GM12891 (cell line): ENCODE measurements at places on chromosomes 16 and 17.

GRCh38 chr17:1733759-1734158 lies 8.9 kb upstream of the SERPINF2 start:
- no peak for DNase-seq

DNA sequence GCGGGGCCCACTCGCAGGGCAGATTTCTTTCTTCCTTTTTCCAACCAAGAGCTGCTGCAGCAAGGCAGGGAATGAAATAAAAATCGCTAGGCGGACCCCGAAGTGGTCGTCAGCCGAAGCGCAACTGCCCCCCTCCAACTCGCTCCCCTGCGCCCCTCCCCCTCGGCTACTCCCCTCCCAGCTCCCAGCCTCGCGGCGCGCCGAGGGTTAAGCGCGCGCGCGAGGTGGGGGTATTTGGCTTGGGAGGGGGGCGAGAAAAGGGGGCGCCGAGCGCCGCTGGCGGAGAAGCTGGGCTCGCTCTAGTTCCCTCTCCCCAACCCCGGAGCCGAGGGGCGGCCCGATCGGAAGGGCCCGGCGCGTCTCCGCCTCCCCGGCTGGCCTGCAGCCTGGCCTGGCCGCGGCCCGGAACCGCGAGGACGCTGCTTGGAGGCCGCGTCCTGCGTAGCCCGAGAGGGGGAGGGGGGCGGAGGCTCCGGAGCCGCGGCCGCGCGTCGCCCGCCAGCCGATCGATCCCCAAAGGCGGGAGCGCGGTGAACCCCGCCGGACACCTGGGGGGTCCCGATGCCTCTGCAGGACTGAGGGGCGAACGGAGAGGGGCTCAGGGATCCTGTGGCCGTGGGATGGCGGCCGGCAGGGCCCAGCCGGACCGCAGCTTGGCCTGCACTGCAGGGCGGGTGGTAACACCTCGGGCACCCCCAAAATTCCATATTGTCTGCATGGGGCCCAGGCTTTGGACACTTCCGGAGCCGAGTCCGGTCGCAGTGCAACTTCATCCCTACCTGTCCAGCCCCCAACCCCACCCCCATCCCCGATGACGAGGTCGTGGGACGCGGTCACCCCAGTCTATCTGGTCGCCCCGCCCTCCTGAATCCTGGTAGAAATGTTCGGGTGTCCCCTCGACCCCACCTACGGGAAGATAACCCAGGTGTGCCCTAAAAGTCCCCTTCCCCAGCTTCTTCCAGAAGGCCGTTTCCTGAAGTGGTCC lies 4.9 kb upstream of the CBX4 start:
- no peak for DNase-seq

- no peak for DNase-seq
These were observed 27.9 kb upstream of the DBNDD1 start for GRCh38 chr16:90046971-90047713.

GRCh38 chr16:64878940-64879339 lies 242.9 kb downstream of the CDH11 start:
- no peak for DNase-seq

DNA sequence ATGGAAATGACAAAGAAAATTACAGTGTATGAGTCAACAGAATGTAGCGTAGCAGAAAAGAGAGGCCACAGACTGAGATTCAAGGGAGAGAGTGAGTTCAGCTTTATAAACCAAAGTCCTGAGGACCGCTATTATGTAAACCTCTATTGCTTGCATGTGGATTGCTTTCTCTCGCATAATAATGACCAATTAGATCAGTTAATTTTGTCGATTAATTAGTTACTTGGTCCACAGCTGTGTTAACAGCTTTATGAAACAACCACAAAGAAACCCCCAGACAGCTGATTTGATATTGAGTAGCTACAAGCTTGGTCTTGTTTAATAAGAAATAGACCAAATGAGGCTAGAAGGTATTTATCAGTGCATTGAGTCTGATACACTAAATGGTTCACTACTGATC lies 291.8 kb upstream of the ERCC4 start:
- DNase-seq = no peak

DNA sequence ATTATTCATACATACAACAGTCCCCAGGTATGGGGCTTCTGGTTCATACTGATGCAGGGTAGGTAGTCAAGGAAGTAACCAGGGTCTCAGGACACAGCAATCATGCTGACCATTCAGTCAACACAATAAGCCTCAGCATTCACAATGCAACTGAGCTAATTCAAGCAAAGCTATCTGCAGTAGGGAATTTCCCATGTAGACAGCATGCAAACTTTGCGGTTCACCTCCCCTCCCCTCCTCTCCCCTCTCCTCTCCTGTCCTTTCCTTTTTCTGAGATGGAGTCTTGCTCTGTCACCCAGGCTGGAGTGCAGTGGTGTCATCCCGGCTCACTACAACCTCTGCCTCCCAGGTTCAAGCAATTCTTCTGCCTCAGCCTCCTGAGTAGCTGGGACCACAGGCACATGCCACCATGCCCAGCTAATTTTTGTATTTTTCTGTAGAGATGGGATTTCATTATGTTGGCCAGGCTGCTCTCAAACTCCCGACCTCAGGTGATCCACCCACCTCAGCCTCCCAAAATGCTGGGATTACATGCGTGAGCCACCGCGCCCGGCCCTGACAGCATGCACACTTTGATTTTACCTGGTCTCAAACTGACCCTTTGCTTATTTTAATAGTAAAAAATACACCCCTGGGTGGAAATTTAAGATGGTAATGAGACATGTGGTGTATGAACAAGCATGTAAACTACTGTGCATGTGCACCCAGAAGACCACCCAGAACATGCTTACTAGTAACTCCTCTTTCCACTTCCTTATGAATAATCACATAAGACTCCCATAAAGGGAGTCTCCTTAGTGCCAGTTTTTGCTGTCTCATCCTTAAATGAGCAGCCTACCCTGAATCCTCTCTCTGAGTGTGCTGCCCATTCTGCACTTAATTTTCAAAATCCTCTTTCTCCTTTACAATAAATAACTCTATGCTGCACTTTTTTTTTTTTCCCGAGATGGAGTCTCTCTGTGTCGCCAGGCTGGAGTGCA lies 9.3 kb upstream of the RNF135 start:
- no peak for DNase-seq

- no peak for DNase-seq
These were observed 14.3 kb upstream of the NAT9 start for GRCh38 chr17:74790161-74791058.

DNA sequence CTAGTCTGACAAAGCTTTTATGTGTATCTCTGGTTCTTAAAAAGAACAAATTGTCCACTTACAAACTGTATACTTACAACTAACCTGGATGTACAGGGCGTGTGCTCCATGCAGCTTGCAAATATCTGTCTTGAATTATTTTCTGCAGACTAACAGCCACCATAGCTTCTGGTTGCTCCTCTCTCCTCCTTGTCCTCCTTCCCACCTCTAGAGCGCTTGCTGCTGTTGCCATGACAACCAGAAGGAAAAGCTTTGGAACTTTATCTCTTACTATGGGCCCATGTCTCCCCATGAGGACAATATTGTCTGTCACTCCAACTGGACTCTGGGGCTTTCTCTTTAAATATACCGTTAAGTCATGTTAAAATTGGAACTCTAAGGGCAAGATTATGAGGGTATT lies 71.5 kb upstream of the DHX40 start:
- DNase-seq = no peak

- peak; percentile 78 for DNase-seq
These were observed 67.8 kb downstream of the C16orf78 start for GRCh38 chr16:49441366-49441780.

DNA sequence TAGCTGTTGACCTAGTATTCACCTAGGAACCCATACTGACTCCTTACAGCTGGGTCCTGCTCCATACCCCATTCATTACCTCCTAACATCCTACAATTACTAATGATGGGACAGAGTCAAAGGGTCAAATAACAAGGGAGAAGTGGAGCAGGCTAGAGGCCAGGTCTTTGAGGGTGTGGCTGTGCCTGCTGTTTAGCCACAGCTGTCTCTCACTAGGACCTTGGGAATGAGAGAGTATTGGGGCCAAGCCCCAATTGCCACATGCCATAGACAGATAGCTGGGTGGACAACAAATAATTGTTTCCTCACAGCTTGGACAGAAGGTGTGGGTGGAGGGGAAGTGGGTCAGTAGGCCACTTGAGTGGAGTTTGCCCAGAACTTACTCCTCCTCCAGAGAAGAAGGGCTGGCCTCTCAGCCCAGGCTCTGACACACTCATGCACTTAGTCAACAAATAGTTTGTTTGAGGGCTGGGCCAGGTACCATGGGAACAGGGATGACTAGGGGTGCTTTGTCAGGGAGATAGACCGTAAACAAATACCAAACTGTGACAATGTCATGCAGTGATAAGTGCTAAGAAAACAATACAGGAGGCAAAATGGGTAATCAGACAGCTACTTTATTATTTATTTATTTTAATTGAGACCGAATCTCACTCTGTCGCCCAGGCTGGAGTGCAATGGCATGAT lies 10.2 kb upstream of the CENPT start:
- DNase-seq = no peak

GRCh38 chr16:90009172-90009899 lies 9.9 kb downstream of the DBNDD1 start:
- DNase-seq = no peak

GRCh38 chr17:67546578-67547527 lies 169.8 kb downstream of the PITPNC1 start:
- DNase-seq = peak; percentile 57

- no peak for DNase-seq
These were observed 39.4 kb upstream of the CHMP6 start for GRCh38 chr17:80952291-80952690.

GRCh38 chr16:84407588-84408313 lies 39.4 kb downstream of the ATP2C2 start:
- no peak for DNase-seq

DNA sequence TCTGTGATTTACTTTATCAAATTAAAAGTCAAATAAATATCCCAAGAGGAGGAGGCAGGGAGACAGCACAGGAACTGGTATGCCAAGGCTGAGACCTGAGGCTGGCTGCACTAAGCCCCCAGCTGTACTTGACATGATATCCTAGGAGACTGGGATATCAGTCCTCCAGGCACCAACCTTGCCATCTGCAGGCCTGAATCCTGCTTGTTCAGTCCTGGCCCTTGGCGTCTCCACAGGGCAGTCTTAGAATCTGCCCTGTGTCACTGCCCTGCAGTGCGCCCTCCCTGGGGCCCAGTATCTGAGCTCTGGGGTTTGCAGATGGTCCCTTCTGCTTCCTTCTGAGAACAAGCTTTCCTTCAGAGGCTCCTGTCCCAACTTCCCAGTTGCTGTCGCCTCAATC lies 75.9 kb downstream of the HS3ST3A1 start:
- DNase-seq = no peak

DNA sequence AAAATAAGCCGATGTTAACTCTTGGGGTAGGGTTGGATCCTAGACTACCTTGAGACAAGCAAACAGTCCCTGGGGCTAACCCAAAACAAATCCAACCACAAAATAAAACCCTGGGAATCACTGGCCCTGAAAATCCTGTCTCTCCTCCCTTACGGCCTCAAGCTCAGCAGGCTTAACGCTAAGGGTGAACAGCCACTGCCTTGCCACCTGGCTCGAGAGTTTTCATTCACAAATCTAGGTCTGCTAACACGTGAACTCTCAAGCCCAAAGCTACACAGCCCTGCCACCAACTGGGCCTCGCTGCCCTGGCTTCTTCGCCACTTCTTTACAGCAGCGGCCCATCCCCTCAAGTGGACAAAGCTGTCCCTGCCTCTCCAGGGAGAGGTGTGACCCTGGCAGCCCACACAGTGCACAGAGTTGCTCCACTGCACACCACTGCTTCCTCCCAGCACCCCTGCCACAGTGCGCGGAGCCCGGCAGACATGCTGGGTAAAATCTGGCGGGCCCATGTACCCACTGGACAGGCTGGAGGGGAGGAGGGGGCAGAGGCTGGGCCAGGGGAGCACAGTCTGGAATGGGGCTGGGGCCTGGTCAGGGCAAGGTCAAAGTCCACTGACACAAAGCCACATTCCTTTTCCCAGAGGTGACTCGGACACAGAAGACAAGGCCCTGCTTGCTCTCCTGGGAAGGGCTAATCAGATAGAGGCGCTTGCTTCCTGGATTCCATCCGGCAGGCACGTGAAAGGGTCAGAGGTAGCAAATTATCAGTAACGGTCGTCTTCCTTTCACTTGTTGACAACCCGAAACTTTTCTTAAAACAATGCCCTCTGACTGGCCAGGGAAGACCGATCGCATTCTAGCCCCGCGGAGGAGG lies 996 bp downstream of the PCYT2 start:
- no peak for DNase-seq

DNA sequence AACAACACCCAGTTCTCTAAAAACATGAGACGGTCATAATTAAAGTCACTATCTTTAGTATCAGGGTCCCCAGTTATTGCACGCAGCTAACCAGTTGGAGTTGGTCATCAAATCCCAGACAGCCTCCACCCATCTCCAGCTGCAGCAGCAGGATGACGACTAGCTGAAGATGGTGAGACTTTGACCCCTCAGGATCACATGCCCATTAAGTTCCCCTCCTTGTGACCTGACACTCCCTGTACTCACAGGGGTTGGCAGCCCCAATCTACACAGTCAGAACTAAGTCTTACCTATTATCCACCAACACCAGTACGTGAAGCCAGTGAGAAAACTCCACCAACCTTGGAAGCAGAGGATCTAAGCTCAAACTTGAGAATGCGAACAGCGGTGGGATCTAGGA lies 37.7 kb upstream of the IRX5 start:
- DNase-seq = no peak

DNA sequence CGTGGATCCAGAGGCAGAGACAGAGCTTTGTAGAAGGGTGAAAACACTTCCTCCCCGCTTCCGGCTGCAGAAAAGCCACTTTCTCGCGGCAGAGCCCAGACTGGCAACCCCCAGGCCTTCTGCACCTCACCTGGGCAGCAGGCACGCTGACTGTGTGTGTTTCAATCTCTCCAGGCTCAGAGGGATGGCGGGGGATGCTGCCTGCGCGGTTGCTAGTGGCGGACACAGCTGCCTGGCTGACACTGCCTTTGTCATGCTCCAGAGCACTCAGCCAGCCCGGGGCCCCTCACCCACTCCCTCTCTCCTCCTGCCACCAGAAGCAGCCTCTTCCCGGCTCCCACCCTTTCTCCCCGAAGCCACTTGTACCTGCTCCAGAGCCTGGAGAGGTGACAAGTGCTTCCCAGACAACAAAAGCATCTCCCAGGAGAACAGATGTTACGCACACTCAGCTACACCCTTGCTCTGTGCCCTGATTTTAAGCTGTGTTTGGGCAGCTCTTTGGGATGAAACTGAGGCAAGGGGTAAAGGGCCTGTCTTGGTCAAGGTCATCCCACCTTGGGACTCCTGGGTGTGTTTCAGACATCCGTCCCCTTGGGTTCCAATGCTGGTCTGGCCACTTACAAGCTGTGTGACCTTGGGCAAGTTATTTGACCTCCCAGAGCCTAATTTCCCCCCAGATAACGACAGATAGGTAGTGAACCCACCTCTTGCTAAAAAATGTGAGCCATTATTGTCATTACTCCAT lies 9.2 kb upstream of the GLIS2 start:
- peak; percentile 60 for DNase-seq

DNA sequence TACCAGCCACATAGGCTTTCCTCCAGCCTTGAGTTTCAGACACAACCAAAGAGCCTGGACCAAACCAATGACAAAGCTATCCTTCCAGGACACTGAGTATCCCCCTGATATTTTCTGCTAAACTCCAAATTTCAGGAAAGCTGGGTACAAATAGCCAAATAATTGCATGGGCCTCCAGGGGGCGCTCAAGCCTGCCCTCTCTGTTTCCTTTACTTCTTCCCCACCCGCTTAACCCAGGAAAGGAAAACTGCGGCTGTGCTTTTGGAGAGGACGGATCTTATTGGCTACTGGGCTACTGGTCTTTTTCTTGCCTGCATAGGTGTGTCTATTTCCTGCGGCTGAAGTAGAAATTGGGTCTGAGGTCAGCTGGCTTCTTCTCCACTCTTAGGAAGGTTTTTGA lies 30.1 kb downstream of the GNGT2 start:
- peak; percentile 28 for DNase-seq

- no peak for DNase-seq
These were observed 56.6 kb downstream of the TEKT5 start for GRCh38 chr16:10638101-10638500.
